ENCODE measurements at places on chromosomes 7 and 10. TPM values are rescaled to one million over a fixed set of nuclear protein-coding genes. Genes with fewer than 3 reads are reported as not detected.

The FAM241B gene
- total RNA-seq, result 7.5 TPM

GRCh38 chr7:101927802-101928201, 110.4 kb downstream of the CUX1 start:
- H3K36me3 ChIP-seq, result peaks cover 17% of the 10 kb centered on the region
- H3K27ac ChIP-seq, result no peak overlapping the region
- DNase-seq, result no peak
- no peak overlapping the region for H3K4me3 ChIP-seq
- H3K27me3 ChIP-seq, result no peaks in the 10 kb centered on the region
- H3K4me1 ChIP-seq, result peaks cover 4% of the 10 kb centered on the region

The ZNF425 gene
- total RNA-seq, result 3.3 TPM

- peaks cover 4% of the 10 kb centered on the region for H3K36me3 ChIP-seq
- H3K27ac ChIP-seq, result no peak overlapping the region
- H3K27me3 ChIP-seq, result peaks cover 31% of the 10 kb centered on the region
- H3K4me1 ChIP-seq, result peaks cover 7% of the 10 kb centered on the region
- no peak overlapping the region for H3K4me3 ChIP-seq
- DNase-seq, result no peak
These were observed 15.8 kb upstream of the GRIFIN start for GRCh38 chr7:2492038-2492437.

- peaks cover 36% of the 10 kb centered on the region for H3K27me3 ChIP-seq
- no peaks in the 10 kb centered on the region for H3K36me3 ChIP-seq
- no peaks in the 10 kb centered on the region for H3K4me1 ChIP-seq
- DNase-seq, result no peak
These were observed 767.2 kb downstream of the NXPH1 start for GRCh38 chr7:9200626-9201025.

- no peak overlapping the region for H3K27ac ChIP-seq
- no peaks in the 10 kb centered on the region for H3K36me3 ChIP-seq
- H3K4me3 ChIP-seq, result no peak overlapping the region
- no peaks in the 10 kb centered on the region for H3K27me3 ChIP-seq
These were observed 14.2 kb downstream of the LEP start for GRCh38 chr7:128255271-128255670.

Measured in MCF 10A (cell line).